ENCODE measurements at places on chromosomes 7 and 10.
A peak's percentile ranks its signal among the peaks of the same experiment; 100 is the strongest.

DNA sequence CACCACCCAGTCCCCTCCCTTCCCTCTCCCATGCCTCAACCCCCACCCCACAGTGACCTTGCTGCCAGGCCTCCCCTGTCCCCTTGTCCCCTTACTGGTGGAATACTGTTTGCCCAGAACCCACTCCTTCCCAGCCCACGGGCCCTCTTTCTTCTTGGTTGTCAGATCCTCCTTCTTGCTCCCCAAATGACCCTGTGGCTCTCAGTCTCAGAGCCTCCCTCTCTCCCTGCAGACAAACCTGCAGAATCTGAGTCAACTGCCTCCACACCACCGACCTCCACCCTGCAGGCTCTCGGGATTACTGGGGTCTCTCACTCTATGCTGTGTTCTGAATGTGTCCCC, 47.5 kb downstream of the HSPA12A start:
- no peak for DNase-seq

GRCh38 chr7:75573477-75574019, 81.4 kb downstream of the SPDYE5 start:
- DNase-seq = no peak

GRCh38 chr7:117237646-117238045, 85.2 kb downstream of the WNT2 start:
- no peak for DNase-seq

DNA sequence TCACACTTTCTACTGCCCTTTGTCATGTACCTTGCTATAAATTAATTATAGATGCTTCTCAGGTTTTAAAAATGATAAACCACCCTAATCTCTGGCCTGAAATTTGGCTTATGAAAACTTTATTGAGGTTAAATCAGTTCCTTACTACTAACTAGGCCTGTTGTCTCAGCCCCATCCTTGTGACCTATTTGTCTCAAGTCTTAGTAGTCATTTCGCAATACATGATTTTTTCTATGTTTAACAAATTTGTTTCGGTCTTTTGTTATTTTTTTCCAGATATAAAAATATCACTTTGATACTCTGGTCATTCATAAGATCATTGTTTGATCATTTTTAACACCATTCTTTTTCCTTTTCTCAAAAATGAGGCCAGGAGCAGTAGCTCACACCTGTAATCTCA, 411.6 kb downstream of the GFRA1 start:
- DNase-seq = no peak

- no peak for DNase-seq
Observed at GRCh38 chr7:29611941-29612544, 48.4 kb downstream of the PRR15 start.

DNA sequence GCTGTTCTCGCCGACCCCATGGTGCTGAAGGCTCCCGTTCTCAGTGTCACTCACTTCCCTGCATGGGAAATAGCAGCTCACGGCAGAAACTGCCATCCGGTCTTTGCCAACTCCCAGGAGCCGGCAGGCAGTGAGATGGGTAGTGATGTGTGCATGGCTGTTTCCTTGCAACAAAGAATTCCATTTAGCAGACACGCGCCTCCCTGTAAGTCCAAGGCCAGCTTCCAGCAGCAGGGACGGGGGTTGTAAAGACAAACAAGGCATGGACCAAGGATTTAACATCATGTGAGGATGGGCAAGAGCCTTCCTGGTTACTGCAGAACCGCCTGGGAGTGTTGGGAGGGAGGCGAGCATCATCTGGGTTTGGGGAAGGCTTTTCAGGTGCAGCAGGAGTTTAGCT, 273.1 kb downstream of the GLRX3 start:
- DNase-seq = no peak

- DNase-seq = no peak
Observed at GRCh38 chr10:75568450-75569130, 137.2 kb downstream of the LRMDA start.

DNA sequence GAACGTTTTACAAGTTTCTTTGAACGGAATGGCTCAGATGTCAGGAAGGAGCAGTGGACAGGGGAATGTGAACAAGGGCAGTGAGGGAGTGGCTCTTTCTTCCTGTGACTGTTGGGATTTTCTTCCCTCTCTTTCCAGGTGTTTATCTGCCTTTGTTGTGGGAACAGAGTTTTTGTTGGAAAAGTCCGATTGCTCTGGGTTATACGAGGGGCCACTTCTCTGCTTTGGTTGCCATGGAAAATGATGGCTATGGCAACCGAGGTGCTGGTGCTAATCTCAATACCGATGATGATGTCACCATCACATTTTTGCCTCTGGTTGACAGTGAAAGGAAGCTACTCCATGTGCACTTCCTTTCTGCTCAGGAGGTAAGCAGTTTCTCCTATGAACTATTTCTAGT, 41.4 kb downstream of the ZRANB1 start:
- DNase-seq = no peak

DNA sequence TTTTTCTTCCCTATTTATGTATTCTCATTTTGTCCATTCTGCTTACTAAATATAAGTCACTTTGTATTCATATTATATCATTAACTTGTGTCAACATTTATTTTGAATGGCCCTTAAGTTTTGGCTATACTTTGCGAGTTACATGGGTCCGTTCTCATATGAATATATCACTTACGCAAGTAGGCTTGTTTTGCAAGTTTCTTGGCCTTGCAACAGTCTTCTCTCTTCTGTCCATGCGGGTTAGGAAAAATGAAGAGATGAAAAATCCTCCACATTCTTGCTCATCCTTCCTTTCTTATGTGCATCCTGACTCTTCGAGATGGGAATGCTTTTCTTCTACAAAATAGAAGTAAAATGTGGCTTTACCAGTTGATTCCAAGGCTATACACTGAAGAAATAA, 82.8 kb downstream of the GPR158 start:
- no peak for DNase-seq

GRCh38 chr10:95428701-95429100, 132.5 kb downstream of the SORBS1 start:
- no peak for DNase-seq

DNA sequence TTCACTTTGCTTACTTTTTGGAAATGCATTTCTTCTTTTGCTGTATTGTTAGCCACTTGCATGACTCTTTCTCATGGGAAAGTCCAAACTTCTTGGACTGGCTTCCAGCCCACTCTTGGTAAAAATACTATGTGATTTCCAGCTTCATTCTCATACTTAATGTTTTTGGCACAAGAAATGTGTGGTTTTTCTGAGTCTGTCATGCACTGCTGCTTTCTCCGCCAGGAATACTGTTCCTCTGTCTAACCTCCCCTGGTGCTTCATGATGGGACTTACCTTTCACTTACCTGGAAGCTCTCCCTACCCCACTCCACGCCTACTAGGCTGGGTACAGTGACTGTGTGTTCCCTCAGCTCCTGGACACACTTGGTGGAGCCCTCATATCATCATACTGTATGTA, 18.7 kb downstream of the MGAM2 start:
- no peak for DNase-seq

DNA sequence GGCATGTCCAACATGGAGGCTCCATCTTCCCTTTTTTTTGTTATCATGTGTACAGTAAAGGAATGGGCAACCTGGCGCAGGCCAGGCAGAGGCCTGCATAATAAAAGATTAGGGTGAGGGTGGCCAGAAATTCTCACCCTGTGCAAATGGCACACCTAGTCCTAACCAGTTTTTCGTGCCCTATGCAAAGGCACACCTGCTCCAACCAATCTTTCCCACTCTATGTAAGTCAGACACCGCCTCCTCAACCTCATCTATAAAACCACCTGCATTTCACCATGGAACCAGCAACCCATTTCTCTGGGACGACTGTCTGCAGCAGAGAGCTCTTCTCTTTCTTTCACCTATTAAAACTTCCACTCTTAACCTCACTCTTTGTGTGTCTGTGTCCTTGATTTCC, 16.1 kb downstream of the TBATA start:
- DNase-seq = no peak

DNA sequence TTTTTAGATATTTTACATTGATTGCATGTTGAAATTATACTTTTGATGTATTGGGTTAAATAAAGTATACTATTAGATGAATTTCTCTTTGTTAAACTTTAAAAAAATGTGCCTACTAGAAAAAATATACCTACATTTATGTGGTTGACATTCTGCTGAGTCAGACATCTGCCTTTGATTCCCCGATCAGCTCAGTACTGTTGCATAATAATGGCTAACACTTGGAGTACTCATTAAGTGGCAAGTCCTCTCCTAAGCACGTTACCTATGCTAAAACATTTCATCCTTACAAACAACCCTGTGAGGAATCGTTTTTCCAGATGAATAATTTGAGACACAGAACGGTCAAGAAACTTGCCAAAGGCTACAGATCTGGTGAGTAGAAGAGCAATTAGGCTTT, 14.0 kb upstream of the SEM1 start:
- no peak for DNase-seq

DNA sequence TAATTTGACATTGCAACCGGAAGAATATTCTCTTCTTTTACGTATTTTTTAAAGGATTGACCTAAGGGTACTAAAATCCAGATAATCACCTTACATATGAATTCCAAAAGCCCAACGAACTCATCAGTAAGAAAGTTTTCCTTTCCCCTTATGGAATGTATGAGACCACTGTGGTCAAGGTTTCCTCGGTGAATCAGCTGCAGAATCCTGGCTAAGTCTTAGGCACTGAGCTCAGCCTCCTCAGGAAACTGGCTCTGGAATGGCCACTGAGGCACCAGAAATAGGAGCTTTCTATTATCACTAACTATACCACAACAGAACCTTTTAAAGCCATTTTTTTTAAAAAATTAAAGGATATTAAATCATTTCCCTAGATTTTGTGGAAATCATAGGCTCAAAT, 21.0 kb downstream of the SVIL start:
- no peak for DNase-seq

GRCh38 chr7:93188870-93189634, 37.2 kb downstream of the HEPACAM2 start:
- DNase-seq = no peak

- DNase-seq = no peak
Observed at GRCh38 chr7:37040330-37040729, 316.0 kb upstream of the AOAH start.

GRCh38 chr10:54577682-54578081, 223.3 kb downstream of the PCDH15 start:
- no peak for DNase-seq

- DNase-seq = no peak
Observed at GRCh38 chr10:118102121-118102520, 55.4 kb upstream of the RAB11FIP2 start.

GRCh38 chr7:77538281-77539212, 1.5 kb downstream of the PTPN12 start:
- peak; percentile 39 for DNase-seq

- DNase-seq = no peak
Observed at GRCh38 chr10:86968271-86968993, at the start of gene ADIRF. Gene ADIRF (plus strand): TSS chr10:86968482. CDS start chr10:86968545, 63 bp downstream.

GRCh38 chr10:125611756-125612155, 71.2 kb downstream of the TEX36 start:
- no peak for DNase-seq

DNA sequence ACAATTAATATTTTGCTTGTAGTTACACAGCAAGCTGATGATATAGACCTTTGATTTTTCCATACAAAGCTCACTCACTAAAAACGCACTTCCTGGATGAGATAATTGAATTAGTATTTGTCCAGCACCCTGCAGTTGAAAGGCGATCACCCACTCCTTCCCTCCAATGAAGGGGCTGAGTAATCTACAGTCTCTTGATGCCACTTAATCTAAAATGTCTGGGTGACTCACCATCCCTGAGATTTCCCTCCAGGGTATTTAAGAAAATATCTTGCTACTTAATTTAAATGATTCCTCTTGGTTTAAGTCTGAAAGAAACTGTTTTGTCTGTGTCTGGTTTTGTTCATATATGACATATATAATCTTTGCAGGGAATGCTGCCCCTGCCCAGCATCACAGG, 515.3 kb downstream of the GRID1 start:
- no peak for DNase-seq

DNA sequence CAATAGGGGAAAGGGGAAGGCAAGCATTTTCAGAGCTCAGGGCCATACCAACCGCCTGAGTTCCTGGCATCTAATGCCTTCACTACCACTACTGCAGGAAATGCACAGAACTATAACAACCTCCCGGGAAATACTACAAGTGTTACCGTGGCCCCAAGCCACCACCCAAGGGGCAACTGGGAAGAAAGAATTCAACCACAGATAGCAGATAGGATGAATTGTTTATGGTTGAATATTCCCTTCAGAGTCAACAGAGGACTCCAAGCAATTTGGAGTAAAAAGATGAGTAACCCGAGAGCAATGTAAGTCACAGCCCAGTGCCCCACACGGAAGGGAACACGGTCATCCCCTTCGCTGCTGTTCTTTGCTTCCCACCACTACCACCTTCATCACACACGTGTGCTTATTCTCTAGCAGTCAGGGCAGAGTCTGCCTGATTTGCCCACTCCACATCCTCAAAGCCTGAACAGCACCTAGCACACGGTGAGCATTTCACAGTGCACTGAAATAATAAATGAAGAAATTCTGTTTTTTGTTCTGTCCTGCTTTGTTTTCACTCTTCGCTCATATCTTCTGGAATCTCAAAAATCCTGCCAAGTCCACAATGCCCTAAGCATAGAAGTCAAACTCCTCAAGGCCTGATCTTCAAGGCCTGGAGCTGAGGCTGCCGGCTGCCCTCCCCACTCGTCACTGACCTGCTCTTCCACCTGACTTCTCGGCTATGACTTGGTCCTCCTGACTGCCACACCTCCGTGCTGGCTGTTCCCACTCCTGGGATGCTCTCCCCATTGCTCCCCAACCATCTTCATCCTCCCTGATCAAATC, 221.1 kb downstream of the KCNMA1 start:
- no peak for DNase-seq

DNA sequence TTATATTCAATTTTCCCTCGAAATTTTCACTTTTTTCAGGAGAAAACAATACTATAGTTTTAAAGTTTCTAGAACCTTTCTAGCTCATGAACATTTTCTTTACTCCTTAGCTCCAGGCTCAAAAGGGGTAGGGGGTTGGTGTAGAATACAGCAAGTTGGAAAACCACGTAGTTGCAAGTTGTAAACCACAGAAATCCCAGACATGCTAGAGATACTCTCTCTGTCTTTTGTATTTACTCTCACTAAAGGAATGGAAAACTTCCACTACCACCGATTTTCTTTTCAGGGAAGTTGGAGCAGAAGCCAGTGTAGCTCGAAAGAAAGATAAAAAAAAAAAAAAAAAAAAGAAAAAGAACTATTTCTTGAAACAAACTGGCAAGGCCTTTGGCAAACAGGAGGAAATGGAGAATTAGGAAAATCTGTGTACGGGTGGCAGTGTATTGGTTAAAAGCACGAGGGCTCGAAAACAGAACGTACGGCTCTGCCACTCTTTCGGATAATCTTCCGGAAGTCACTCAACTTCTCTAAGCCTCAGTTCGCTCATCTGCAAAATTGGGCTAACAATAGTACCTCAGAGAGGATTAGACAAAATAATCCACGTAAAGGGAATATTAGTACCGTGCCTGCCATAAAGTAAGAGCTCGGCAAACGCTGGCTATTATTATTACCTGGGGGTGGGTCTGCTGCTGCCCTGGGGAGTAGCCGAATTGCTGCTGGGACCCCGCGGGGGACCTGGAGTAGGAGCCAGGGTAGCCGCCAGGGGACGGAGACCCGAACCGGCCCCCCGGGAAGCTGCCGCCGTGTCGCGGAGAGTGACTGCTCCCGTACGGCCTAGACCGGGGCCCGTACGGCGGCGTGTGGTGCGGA, 628 bp downstream of the MPLKIP start:
- no peak for DNase-seq

GRCh38 chr7:47847207-47847606, 101.1 kb downstream of the PKD1L1 start:
- no peak for DNase-seq

GRCh38 chr7:101882595-101883564, 65.5 kb downstream of the CUX1 start:
- DNase-seq = no peak
